Right renal cortex interstitium (tissue), 3 donors: ENCODE measurements at places on chromosomes 2 and 18. TPM values are rescaled to one million over a fixed set of nuclear protein-coding genes. Genes with fewer than 3 reads are reported as not detected.

DNA sequence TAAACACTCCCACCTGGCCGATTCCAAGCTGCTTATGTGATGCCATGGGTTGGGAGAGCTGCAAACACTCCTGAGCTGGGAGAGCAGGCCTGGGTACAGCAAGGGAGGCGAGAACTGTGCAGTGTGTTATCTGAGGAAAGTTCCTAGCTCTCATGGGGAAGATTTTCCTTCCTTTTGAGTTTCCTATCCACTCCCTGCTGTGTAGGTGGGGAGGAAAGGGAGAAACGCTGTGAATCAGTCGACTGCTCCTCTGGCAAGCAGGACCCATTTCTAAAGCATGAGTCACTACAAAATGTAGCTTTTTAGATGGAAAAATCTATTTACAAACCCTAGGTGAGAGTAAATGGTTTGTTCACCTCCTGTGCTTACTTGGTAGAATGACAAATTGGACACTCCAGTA, 80.4 kb downstream of the SH3RF3 start:
- no peak for DNase-seq

- DNase-seq, result no peak
These were observed 20.6 kb downstream of the KCMF1 start for GRCh38 chr2:84991404-84992160.

DNA sequence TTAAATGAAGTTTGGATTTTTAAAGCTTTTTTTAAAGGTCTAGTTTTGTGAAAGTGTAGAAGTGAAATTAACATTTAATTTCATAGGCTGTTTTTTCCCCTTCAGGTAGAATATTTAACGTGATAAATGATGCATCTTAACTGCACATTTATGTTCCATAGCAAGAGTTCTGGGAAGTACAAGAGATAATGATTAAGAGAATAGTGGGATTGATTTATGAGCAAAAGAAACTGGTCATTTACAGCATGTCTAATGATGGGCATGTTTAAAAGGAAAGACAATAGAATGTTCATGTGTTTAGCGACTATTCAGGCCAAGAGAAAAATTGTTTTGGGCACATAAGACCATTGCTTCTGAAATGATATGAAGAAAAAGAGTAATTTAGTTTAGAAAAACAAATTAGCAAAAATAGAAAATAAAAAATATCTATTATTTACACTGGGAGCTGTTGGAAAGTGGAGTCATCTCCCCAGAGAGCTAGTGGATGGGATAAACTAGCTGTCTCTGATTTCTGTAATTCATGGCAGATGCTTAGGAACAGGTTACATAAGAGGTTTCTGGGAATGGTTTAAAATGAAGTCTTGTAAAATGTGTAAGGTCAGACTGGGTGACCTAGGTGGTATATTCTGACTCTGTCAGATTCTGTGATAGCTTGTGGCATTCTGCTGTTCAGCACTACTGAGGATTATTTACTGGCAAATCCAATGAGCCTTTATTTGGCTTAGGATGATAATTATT, 60.7 kb downstream of the WDR7 start:
- no peak for DNase-seq

- DNase-seq, result no peak
These were observed 44.2 kb downstream of the CYP27C1 start for GRCh38 chr2:127175751-127176354.

DNA sequence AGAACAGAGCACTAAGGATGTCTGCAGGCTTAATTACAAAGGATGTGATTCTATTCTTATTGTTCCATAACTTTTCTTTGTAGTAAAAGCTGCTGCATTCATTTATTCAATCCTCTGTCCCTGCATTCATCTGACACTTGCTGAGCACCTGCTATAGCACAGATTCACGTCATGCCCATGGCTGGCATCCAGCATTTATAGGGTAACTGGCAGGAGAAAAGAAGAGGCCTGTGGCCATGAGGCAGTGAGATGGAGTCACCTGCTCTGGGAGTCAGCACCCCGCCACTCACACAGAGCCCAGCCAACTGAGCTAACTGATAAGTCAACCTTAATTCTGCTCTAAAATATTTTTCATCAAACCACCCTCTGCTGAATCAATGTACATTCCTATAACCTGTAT, 18.3 kb upstream of the CDC42EP3 start:
- DNase-seq, result no peak

GRCh38 chr2:209911486-209911885, 91.0 kb upstream of the RPE start:
- DNase-seq, result no peak

GRCh38 chr2:118982039-118982438, 40.0 kb downstream of the MARCO start:
- no peak for DNase-seq

DNA sequence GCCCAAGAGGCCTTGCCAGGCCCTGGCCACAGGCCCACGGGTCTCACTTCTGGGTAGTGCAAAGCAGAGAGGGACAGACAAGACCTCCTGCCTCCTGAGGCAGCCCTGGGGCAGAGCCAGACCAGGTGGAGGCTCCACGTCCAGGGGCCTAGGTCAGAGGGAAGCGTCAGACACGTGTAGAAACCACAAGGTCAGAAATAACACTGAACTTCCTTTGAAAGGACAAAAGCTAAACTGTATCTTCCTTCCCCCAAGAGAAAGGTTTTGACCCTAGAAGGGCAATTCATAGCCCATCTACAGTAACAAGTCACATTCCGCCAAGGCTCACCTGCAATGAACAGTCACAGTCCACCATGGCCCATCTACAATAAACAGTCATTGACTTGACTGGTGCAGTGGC, 17.9 kb downstream of the SDC1 start:
- DNase-seq, result no peak

DNA sequence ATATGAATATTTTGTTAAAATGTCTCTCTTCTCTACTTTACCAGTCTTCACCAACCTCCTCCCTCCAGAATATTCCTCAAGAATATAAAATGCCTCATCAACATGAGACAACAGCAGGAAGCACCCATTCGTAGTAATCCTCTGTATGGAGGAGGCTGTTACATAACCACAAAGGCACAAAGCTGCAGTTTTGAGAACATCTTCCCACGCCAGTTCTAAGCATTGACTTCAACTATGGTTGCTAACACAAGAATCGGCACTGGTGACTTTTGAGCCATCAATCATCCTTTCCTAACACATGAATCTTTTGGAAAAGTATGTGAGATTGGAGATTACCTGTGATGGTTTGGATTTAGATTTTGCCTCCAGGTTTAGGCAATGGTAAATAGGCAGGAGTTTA, 54.9 kb upstream of the CYP1B1 start:
- DNase-seq, result no peak

- no peak for DNase-seq
These were observed 128.0 kb upstream of the MSH6 start for GRCh38 chr2:47654790-47655562.

DNA sequence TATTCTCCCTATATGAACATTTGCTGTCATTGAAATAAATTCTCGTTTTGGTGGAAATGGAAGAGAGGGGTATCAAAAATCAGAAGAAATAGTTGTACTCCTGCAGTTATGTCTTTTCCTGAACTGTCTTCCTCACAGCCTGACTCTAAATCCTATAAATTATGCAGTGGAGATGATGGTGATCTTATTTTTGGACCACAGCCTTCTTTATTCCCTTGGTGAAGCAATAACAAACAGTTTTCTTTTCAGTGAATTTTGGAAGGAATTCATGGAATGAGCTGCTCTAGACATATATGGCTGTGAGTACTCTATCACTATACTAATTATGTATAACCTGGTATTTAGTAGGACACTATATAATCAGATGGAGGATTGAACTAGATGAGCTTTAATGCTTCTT, 1.7 kb upstream of the SLC25A12 start:
- DNase-seq, result no peak

GRCh38 chr2:199818026-199818425, 33.0 kb downstream of the FTCDNL1 start:
- DNase-seq, result no peak

Gene E2F6
- polyA plus RNA-seq, result 21.5 TPM

Gene DSG4
- polyA plus RNA-seq, result 0.03 TPM

Gene IL1R2
- polyA plus RNA-seq, result 0.26 TPM

Gene ANKRD29
- 0.55 TPM for polyA plus RNA-seq

Gene SEMA4C
- 33.9 TPM for polyA plus RNA-seq
